ENCODE measurements at places on chromosomes 16 and 17.

DNA sequence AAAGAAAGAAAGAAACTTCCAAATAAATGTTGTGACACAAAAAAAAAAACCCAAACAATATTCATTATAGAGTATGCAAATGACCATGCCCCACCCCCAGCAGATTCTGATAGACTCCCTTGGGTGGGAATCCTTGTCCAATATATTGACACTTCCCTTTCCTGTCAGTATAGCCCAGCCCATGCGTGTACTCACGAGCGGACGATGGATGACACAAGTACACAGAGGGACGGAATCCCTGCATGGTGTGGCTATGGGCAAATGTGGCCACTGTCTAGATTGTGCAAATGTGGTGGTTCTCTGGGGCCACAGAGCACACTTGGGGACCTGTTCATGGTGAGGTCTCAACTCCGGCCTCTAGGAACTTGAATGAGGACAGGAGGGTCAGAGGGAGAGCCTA, 3.1 kb downstream of the RAB37 start:
- no peak for DNase-seq

DNA sequence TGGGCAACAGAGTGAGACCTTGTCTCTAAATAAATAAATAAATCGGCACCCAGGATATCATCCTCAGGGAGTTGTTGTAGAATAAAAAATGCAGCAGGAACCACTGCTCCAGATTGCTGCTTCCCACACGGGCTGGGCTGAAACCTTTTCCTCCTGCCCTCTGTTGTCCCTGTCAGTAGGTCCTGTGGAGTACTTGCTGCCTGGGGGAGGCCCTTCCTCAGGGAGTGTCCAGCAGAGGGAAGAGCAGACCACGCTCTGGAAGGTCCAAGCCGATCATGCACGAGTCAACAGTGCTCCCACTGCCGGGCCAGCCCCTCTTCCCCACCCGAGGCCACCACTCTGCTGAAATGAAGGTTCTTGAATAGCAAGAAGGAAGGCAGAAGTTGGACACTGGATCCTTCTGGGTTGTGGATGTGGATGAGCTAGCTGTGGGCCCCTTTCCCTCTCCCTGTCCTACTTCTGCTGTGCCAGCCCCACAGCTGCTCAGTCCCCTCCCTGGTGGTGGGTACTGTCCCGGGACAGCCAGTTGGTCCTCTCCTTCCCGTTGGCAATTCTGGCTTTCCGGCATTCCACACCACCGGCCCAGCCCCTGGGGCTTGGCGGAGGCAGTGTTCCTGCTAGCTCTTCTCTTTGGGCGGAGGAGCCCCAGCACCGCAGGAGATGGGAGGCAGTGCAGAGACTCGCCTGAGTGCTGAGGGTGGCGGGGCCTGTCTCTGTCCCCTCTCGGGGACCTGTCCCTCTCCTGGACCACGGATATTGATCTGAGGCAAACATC, 10.8 kb downstream of the CDK5R1 start:
- DNase-seq, result no peak

DNA sequence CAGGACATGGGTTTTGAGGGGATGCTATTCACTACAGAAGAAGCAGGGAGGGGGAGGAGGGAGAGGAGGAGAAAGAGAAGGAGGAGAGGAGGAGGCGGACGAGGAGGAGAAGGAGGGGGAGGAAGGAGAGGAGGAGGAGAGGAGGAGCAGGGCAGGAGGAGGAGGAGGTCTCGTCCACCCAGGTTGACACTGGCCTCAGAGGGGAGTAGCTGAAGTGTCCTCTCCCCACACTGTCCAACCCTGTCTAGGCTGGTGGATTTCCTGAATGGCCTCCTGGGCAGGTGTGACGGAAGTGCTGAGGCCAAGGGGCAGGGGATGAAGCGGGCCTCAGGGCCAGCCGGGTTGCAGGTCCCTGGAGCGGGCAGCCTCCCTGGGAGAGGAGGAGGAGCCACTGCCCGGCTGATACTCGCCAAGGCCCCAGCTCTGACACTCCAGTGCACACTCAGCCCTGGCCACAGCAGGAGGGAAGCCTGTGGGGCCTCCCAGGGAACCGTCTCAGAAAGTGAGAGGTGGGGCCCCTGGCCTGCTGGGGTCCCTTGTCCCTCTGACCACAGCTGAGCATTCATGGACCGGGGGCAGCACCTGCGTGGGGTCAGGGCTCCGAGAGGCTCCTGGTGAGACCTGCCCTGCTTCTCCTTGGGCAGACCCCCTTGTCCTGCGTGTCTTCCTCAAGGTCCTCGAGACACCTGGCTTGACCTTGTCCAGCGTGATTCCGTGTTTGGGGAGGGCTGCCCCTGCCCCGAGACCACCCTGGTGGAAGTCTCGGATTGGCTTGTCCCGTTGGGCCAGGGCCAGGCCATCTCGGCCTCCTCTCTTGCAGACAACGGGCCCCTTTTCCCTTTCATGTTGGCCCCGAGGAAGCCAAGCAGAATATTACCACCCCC, 200.6 kb upstream of the CIBAR2 start:
- DNase-seq, result no peak

DNA sequence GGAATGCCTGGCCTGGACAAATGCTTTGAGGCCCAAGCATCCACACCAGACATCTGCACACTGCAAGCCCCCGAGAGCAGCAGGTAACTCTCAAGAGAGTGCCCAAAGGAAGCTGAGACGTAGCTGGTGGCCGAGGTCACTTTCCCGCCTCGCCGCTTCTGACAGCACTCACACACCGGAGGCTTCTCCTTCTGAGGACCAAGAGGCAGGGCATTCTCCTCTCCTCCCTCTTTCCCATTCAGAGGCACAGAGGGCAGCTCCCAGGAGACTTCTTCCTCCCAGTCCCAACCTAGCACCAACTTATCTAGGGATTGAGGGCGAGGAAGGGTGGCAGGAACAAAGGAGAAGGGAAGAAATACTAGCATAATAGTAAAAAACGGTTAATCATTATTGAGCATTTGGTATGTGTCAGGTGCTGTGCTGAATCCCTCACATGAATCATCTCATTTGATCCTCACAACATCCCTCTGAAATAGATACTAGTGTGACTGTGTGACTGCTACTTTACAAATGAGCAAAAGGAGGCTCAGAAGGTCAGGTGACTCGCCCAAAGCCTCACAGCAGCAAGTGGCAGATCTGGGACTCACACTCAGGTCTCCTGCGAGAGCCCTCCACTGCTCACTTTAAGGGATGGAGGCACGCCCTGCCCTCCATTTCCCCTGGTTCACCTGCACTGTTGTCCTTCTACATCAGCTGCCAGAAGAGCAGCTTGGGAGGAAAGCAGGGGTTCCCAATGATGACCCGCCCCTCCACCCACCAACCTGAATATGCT, 41.8 kb downstream of the MYO18A start:
- no peak for DNase-seq

- DNase-seq, result no peak
Observed at GRCh38 chr17:41906465-41907184, 12.1 kb downstream of the ACLY start.

- no peak for DNase-seq
Observed at GRCh38 chr16:27483624-27484023, 66.1 kb downstream of the GTF3C1 start.

GRCh38 chr16:85990861-85991301, 91.9 kb downstream of the IRF8 start:
- no peak for DNase-seq

GRCh38 chr17:81993729-81994592, 16.5 kb downstream of the ASPSCR1 start:
- no peak for DNase-seq

Measured in dorsolateral prefrontal cortex (tissue), 122 donors.